Astrocyte of the spinal cord (primary cell): ENCODE measurements at places on chromosomes 7 and 10.

DNA sequence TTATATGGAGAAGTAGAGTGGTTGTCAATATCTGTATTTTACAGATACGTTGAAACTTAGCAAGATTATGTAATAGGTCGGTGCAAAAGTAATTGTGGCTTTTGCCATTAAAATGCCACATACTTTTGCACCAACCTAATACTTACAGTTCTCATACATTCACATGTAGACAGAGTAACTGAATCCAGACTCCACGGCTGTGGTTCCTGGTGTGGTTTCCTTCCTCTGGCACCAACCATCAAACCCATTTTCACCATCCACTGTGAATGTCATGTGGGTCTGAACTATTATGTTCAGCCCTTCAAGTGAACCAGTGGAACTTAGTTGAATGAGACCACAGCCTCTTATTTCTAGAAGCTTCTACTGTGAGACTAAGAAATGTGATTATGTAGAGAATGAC lies 31.5 kb upstream of the SLIT1 start:
- no peak for DNase-seq

GRCh38 chr10:30488316-30488715 lies 54.3 kb downstream of the MAP3K8 start:
- DNase-seq = no peak

DNA sequence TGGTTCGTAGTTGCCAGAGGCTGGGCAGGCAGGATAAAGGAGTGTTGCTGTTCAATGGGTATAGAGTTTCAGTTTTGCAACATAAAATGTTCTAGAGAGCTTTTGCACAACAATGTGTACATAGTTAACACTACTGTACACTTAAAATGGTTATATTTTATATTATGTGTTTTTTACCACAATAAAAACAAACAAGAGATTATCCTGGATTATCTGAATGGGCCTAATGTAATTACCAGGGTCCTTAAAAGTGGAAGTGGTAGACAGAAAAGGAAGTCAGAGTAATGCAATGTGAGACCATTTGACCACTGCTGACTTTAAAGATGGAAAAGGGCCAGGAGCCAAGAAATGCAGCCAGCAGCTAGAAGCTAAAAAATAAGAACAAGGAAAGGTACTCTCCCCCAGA lies 159.7 kb downstream of the SGMS1 start:
- peak; percentile 48 for DNase-seq

DNA sequence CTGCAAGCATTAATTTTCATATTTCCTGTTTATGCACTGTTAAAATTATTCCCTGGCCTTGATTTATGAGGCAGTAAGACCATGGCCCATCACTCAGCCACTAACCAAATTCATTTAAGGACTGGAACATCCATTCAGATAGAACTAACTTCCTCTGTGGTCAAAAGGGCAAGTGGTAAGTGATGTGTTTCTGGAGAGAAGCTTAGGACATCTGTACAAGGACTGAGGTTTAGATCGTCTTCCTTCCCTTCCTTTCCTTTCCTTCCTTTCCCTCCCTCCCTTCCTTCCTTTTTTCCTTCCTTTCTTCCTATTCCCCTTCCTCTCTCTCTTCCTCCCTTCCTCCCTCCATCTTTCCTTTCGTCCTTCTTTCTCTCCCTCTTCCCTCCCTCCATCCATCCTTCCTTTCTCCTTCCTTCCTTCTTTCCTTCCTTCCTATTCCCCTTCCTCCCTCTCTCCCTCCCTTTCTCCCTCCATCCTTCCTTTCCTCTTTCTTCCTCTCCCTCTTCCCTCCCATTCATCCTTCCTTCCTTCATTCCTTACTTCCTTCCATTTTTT lies 1019.4 kb downstream of the TYW1 start:
- DNase-seq = no peak

- DNase-seq = no peak
These were observed 39.5 kb downstream of the CPED1 start for GRCh38 chr7:121027761-121028669.

DNA sequence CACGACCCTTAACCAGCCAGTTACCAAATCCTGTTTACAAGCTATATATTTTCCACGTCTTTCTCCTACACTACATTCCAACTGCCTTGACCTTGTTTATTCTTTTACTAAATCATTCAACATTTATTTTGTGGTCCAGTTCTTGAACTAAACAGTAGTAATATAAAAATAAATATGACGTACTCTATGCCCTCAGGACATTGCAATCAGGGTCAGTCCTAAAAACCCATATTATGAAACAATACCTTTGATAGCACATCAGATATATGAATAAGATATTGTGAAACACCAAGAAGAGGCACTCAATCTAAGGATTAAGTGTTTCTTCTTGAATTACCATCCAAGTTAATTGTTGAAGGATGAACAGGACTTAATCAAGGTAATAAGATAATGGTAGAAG lies 52.5 kb upstream of the WNT16 start:
- no peak for DNase-seq

DNA sequence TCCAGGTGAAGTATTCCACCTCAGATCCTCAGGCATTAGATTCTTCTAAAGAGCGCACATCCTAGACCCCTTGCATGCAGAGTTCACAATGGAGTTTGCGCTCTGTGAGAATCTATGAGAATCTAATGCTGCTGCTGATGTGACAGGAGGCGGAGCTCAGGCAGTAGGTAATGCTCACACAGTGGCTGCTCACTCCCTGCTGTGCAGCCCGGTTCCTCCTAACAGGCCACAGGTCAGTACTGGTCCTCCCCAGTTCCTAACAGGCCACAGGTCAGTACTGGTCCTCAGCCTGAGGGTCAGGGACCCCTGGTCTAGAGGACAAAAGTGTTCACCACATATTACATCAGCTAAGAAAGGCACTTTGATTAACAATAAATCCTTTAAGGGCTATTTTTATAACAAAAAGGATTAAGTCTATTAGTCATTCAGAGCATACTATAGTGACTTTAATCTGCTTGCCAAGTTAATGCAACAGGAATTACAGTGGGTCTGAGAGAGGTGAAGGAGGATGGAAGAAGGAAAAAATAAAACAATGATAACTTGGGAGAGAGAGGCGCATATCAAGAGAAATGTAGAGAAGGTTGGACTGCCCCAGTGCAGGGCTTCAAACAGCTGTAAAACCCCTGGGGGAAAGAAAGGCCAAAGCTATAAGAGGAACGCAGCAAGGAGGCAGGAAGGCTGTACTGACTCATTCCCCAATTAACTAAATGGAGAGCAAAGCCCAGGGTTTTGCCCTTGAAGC lies 49.2 kb downstream of the CUL2 start:
- peak; percentile 76 for DNase-seq

DNA sequence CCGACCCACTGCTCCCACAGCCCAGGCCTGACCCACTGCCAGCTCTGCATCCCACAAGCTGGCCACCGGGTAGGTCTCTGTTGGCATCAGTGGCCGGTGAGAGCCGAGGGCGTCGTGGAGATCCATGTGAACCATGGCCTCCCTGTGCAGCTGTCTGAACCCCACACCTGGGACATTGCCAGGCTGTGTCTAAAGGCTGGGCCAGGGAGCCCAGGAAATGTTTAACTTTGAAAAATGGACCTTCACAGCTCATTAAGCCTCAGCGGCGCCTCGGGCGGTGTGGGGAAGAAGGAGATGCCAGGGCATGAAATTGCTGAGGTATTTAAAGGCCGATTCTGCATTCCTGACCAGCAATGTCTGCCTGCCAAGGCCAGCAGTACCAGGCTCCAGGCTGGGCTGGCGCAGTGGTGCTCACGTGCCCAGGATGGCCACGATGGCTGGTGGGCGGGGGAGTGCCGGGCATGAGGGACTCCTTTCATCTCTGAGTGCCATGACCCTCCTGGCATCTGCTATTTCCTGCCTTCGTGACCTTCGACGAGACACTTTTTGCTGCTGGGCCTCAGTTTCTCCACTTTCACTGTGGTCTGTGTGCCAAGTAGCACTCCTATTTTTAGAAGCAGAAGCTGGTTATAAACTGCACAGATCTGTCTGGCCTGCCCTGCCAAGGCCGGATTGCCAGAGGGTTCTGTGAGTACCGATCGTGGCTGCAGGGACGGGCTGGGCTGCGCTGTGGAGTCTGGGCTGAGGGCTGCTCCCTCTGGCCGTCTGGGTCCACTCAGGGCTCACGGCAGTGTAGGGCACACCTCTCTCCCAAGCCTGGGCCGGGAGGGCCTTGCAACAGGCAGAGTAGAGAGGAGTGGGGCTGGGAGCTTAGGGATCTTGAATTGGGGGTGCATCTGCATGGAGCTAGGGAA lies 21.8 kb downstream of the ELFN1 start:
- no peak for DNase-seq

GRCh38 chr10:43599333-43599732 lies 6.9 kb upstream of the ZNF485 start:
- no peak for DNase-seq

DNA sequence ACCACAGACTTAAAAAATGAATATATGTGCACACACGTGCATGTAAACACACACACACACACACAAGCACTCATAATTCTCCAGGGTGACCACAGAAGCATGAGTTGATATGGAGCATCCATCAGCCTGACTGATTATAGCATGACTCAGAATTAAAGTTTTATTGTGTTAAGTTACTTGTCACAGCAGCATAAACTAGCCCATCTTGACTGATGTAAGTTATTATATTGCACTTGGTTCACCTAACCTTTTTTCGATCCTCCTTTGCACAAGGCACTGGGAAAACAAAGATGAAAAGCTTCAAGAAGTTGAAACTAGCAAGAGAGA lies 18.8 kb upstream of the SLC35G1 start:
- DNase-seq = no peak

DNA sequence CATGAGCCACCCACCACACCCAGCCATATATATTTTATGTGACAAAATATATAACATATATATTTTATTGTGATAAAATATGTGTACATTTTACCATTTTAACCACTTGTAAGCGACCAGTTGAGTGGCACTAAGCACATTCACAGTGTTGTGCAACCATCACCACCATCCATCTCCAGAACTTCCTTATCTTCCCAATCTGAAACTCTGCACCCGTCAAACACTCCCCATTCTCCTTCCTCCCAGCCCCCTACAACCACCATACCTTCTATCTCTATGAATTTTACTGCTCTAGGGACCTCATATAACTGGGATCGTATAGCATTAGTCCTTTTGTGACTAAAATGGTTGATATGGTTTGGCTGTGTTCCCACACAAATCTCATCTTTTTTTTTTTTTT lies 20.8 kb upstream of the CYTH3 start:
- DNase-seq = no peak

GRCh38 chr10:70805619-70806215 lies 10.0 kb upstream of the SGPL1 start:
- no peak for DNase-seq

DNA sequence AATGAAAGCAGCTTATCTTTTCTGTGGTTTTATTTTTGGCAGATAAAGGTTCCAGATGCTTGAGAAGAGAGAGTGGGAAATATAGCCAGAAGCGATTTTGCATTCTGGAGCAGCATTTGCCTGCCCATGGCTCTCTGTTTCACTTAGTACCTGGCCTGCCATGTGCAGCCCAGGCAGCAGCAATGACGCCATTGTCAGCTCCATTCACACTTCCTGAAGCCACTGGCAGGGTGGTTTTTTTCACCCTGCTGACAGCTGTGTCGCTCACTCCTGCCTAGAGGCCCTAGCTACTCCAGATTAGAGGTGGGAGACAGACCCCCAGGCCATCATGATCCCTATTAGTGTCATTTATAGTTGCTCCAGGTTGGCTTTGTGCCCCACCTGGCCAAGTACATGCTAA lies 30.1 kb upstream of the NEUROD6 start:
- DNase-seq = no peak

- no peak for DNase-seq
These were observed 30.7 kb upstream of the SLC26A3 start for GRCh38 chr7:107833684-107834106.

- DNase-seq = no peak
These were observed 42.5 kb upstream of the FZD8 start for GRCh38 chr10:35684586-35684985.

DNA sequence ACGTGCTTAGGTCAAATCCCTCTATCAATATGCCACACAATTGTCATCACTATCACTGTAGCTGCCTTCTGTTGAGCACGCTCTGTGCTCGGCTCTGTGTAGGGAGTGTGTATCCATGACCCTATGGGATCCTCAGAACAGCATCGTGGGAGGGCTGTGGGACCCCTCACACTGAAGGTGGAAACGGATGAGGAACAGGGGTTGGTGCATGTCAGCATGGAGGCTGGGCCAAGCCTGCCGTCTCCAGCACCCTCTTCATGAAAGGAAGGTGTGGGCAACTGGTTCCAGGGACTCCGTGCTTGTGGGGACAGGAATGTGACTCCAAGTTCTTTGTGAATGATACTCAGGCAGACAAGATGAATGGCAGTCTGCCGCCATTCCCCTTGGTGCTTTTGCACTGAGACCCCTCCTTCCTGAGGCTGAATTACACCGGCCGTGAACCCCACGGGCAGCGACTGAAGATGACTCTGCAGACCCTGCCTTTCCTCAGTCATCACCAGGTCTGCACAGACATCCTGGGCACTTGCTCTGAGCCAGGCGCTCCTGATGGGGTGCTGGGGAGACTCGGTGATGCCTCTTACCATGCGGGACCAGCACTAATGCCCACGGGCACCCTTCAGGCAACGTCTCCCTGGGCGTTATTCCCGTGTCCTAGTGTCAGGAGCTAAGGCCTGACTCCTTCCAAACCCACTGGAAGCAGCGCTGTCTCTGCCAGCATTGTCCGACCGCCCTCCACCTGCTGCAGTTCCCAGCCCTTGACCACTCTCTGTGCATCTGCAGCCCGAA lies 495.2 kb downstream of the TCERG1L start:
- no peak for DNase-seq

DNA sequence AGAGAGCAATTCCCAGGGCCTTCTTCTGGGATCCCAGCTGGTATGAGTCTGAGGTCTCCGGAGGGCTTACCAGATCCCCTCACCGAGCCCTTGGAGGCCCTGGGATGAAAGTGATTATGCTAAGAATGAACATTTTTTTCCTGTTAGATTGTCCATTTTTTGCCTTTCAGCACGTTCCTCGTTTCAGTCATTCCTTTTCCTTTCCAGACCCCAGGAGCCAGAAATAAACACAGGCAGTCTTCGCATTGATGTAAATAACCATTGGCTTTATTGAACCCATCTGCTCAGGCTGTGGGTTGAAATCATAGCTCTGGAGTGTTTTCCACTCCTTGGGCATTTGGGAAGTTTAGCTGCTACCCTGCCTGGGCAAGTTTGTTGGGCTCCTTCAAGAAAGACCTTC lies 320.9 kb upstream of the AUTS2 start:
- DNase-seq = no peak

GRCh38 chr7:55903985-55904759 lies 16.9 kb downstream of the ZNF713 start:
- DNase-seq = no peak

GRCh38 chr7:100111156-100111555 lies 8.0 kb downstream of the TAF6 start:
- DNase-seq = no peak
